ENCODE measurements at places on chromosomes 11 and 22.
A peak's percentile ranks its signal among the peaks of the same experiment; 100 is the strongest.

DNA sequence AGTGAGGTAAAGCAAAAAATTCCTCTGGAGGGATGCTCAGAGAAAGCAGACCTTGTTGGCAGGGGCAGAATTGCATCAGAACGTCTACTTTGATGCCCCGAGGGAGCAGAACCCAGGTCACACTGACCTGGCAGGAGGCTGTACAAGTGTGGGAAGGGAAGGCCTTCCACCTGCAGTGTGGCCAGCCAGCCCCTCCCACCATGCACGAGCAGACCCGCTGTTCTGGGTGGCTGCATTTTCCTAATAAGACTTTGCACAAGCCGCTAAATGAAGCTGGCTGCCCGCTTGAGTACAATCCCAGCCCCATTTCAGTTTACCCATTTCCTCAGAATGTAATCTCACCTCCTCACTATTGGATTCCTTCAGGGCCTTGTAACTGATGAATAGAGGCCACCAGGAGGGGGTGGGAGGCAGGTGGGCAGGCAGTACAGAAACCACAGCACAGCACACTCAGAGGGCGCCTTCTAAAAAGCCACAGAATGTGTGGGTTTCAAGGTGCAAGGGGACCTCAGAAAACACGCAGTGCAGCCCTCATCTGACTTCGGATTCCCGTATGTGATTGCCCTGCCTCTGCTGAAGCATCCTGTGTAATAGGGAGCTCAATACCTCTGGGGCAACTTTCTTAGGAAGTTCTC is 316.6 kb downstream of the OPCML start:
- DNase-seq = no peak

DNA sequence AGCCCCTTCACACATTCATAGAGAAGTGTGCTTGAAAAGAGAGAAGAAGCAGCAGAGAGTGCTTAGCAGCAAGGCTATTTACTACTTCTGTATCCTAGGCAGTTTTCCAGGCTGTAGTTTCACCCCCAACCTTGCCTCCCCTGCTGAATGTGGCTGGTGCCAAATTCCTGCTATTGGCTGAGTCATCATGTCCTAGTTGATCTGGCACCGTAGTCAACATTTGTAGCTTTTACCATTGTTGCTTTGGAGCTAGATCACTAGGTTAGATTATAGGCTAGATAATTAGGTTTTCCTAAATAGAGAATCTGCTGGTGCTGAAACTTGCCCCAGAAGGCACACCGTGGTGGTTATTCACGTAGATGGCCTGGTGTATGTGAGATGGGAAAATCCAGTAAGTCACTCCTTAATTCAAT is 32.7 kb downstream of the ARHGAP42 start:
- DNase-seq = no peak

GRCh38 chr11:35107861-35108260 is 31.1 kb upstream of the CD44 start:
- DNase-seq = no peak

- peak; percentile 23 for DNase-seq
Observed at GRCh38 chr22:27880778-27881394, 38.2 kb downstream of the PITPNB start.

- DNase-seq = no peak
Observed at GRCh38 chr11:128917144-128917724, 25.4 kb downstream of the TP53AIP1 start.

DNA sequence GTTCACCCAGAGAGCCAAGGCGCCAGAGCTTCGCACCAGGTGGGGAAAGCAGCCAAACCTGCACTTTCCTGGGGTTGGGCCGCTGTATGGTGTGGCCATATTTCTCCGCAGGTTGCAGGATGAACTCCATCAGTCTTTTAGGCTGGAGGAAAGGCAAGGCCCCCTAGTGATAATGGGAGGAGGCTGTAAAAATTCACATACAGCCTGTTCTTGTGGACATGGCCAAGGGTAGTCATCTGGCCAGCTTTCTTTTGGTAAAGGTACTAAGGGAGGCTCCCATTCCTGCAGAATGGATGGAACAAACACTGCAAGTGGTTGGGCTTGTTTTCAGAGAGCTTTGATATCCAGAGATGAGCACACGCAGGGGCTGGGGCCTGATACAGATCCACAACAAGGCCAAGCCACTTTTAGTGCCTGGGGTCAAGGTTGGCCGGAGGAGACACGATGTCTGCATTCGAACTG is 29.6 kb downstream of the C22orf31 start:
- DNase-seq = no peak

GRCh38 chr22:43969021-43969878 is 14.0 kb downstream of the SAMM50 start:
- no peak for DNase-seq

DNA sequence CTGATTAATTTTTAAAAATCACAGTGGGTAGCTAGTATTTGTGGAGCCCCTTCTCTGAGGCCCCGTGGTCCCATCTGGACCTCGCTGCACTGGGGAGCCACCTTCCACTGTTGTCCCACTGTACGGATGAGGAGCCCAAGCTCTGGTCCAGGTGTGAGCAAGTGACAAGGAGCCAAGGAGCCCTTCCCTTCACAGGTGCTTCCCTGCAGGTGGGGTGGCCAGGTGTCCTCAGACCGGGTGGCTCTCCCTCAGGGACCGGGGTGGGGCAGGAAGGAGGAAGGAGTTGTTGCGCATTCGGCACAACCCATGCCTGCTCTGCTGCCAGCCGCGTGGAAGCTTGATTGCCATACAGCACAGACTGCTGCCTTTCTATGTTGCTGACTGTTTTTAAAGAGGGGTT is 10.4 kb upstream of the SEPTIN5 start:
- DNase-seq = no peak

GRCh38 chr11:94077552-94078293 is 50.9 kb upstream of the PANX1 start:
- DNase-seq = no peak

GRCh38 chr11:17385926-17386325 is 2.5 kb downstream of the KCNJ11 start:
- no peak for DNase-seq

DNA sequence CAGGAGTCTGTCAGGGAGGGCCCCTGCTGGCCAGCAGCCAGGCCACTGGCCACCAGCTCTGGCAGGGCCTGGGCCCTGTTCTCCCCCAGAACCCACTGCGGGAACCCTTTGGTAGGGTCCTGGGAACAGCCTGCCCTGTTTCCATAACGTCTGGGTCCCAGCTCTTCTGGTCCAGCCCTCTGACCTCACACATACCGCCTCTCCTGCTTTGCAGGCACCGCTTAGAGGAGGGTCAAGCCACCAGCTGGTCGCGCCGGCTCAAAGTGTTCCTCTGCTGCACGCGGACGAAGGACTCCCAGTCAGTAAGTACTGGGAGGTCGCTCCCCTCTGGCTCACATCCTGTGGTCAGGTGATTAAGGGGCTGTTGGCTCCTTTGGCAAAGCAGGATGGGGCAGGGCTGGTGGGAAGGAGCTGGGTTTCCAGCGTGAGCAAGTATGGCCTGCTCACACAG is 26.6 kb upstream of the MYRF start:
- DNase-seq = no peak

DNA sequence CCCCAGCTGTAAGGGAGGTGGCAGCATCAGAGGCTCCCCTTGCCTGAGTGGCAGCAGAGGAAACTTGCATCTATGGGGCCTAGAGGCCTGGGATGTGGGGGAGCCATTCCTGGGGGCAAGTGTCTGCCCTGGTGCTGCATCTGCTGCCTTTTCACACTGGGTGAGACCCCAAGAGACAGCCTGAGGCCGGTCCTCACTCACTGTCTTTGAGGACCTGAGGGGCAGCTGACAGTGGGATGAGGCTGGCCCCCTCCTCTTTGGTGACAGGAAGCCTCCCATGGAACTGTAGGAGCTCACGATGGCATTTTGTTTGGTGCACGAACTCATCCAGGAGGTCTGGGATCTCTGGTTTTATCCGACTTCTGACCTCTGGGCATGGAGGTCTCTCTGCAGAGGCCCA is 82.2 kb upstream of the PRODH start:
- DNase-seq = no peak

GRCh38 chr11:32792948-32793475 is 1.4 kb downstream of the CCDC73 start:
- DNase-seq = peak; percentile 55

GRCh38 chr11:126494831-126495230 is 139.3 kb downstream of the ST3GAL4 start:
- DNase-seq = no peak

DNA sequence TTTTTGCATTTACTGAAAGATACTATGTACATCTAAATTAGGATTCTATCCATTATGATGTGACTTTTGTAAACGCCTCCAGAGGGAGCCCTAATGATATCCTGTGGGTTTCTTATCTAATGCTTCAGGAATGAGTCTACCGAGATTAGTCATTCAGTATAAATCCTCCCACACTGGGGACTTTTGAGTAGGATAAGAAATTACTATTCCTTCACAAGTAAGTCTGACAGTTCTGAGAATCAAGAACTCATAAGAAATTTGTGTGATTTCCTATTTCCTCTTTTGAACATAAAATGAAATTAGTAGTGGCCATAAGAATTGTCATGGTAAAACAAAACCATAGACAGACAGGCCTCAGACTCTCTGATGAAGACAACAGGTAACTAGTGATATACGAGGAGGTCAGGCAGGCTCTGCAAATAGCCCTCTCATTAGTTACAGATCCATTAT is 10.0 kb upstream of the OR5M1 start:
- no peak for DNase-seq

DNA sequence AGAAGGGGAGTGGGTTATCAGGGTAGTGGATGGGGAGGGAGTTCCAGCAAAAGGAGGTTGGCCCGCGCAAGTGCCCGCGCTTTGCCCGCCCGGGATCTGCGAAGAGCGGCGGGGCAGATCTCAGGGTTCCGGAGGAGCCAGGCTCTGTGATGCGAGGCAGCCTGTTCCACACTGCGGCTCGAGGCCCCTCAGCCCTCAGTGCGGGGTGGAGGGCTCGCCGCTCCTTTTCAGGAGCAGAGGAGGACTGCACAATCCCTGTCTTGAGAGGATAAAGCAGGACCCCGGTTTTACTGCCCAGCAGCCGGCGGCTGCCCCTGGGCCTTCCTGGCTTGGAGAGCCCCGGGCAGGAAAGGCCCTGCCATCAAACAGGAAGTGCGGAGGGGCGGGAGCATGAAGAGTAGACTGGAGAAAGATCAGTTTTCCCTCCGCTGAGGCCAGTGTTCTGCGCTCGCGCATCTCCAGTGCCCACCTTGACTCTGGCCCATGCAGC is 6.2 kb downstream of the SLC6A5 start:
- DNase-seq = no peak

DNA sequence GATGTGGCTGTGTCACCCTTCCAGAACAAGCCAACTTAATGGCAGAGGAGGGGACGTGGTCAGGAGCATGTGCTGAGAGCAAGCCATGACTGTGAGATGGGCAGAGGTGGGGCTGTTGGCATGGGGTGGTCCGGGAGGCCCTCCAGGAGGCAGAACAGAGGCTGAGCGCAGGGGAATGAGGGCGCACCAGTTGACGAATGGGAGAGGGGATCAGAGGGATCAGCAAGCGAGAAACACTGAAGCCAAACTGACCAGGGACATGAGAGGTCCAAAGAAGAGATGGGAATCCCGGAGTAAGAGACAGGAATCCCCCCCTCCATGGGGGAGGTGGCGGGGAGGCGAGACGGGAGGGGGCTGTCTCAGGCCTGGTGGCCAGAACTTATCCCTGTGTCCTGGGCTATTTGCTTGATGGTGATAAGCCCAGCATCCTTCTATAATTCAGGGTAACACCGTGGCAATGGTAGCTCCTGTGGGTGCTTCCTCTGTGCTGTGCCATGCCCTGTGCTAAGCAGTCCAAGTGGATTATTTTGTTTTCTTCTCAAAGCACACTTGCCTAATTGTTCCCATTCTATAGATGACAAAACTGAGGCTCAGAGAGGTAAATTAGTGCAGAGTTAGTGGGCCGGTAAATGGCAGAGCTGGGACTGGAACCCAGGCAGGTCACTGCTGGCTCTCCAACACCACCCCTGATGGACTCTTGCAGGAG is 83.4 kb upstream of the SHISAL1 start:
- DNase-seq = no peak

DNA sequence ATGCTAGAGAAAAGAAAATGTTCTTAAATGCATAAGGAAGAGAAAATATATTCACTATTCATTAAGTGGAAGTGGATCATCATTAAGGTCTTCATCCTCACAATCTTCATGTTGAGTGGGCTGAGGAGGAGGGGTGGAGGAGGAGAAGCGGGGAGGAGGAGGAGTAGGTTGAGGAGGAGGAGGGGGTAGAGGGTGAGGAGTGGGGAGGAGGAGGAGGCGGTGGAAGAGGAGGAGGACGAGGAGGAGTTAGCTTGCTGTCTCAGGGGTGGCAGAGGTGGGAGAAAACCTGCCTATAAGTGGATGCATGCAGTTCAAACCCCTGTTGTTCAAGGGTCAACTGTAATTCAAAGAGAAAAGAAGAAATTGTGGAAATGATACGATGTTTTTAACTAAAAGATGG is 71.6 kb downstream of the MYEOV start:
- DNase-seq = no peak

- no peak for DNase-seq
Observed at GRCh38 chr11:102476812-102477211, 24.2 kb upstream of the TMEM123 start.

DNA sequence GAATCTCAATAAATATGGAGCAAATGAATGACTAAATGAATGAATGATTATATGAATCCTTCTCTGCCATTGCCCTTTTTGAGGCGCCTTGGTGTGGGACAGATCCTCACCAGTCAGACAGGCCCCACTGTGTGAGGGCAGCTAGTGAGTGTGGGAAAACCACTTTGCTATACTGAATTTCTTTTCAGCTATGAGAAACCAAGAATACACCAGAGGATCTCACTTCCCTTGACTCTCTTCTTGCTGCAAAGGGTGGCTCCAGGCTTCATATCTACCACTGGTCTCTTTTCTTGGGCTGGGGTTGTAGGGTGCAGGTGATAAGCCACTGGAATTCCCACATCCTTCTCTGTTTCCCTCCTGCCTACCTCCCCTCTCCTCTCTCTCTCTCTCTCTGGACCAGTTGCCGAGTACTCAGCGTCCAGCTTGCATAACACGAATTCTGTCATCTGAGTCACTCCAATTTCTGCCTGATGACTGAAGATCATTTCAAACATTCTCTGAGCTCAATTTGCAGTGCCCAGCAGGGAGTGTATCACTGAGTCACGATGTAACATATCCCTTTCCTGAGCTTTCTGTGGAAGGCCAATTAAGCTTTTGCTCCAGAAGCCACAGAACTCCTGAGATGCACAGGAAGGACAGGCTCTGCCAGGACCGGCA is 304.3 kb upstream of the NCAM1 start:
- no peak for DNase-seq

DNA sequence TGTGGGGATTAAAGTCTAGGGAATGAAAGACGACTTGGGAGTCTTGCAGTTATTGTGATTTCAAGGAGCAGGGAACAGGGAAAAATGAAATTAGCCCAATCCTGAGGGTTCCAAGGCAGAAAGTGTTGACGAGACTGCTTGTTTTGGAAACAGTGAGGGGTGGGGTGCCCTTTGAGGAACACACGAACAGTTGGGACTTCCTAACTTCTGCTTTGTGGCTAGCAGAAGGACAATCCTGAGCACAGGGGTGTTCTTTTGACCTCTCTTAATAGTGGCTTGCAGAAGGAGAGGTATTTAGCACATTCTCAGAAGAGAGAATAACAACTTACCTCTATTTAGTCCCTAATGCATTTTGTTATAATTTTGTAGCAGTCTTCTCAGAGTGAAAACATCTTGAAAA is 545.9 kb upstream of the ARHGAP42 start:
- DNase-seq = no peak

- DNase-seq = peak; percentile 7
Observed at GRCh38 chr22:30859714-30860095, 108.9 kb downstream of the MORC2 start.

GRCh38 chr22:35802885-35803284 is 85.2 kb downstream of the APOL5 start:
- DNase-seq = no peak

All from GM10248 (cell line).